ENCODE measurements at places on chromosomes 11 and 22. TPM values are rescaled to one million over a fixed set of nuclear protein-coding genes. Genes with fewer than 3 reads are reported as not detected.

The MS4A3 gene
- not detected for total RNA-seq

The PTPN5 gene
- total RNA-seq = not detected

The SLC43A3 gene
- total RNA-seq = 30.2 TPM

The SCT gene
- total RNA-seq = not detected

The CHADL gene
- 0.28 TPM for total RNA-seq

The NPTXR gene
- total RNA-seq = 0.18 TPM

Measured in endothelial cell of coronary artery (primary cell).